HCEC 1CT (cell line): ENCODE measurements at places on chromosomes 4 and X.

DNA sequence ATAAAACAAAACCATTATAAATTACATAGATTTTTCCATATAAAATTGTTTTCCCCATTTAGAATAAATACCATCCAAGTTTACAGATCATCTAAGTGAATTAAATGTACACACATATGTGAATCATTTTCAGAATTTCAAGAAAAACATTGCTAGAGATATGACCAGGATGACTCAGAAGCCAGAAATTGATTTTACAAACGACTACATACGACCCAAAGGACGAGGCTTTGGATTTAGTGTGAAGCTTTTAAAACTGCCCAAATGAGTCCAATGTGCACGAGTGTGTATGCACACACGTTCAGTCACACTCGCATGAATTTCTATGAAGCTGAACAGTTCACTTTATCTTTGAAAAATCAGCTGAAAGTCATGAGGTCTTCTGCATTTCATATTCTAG is 37.9 kb downstream of the MFAP3L start:
- DNase-seq, result peak; percentile 0

- DNase-seq, result no peak
Measured at GRCh38 chr4:165136529-165136928, 23.9 kb upstream of the TMEM192 start.

- no peak for DNase-seq
Measured at GRCh38 chr4:152117054-152117453, 356.2 kb upstream of the GATB start.

DNA sequence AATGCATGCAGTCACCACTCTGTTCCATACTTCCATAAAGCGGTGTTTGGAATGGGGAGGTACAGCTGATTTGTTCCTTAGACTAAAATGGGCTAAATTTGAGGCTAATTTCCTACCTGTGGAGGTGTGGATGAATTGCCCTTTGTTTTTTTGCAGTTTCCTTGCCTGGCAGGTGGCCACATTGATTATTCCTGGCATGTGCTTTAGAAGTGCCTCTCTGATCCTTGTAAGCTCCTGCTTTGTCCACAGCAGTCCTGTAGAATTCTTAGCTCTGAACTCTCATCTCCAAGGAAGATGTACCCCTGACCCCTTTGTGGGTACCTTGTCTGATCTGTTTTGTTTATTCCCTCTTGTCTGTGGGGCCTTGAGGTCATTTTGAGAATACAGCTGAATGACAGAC is 136.8 kb downstream of the ADGRL3 start:
- DNase-seq, result no peak

GRCh38 chr4:96993560-96993959 is 1149.7 kb downstream of the STPG2 start:
- DNase-seq, result no peak

DNA sequence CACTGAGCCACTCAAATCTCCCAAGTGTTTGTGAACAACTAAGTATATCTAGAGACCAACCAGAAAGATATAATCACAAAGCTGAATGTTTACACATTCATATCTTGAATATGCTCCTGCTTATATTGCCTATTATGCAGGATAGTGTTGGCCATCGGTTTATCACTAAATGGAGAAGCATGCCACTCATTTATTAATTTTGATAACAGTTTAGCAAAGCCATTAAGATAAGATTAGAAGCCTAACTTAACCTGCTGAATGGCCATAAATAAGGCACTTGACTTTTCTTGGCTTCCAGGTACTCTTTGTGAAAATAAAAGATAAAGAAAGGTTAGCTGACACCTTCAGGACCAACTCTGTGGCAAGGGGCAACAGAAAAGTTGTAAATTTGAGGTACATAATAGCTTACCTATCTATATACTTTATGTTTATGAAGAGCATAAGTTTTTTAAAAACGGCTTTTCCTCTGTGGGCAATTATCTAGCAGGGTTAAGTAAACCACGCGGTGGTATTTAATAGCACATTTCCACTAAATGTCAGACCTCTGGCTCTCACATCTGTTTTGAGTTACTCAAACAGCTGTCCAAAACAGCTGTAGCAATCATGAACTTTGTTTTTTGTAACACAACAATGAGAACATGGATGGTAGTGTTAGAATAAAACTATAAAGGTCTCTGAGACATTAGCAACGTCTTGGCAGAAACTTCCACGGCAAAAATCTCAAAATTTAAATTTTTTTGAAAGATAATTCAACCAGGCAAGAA is 58.8 kb upstream of the FTHL17 start:
- DNase-seq, result no peak

- peak; percentile 11 for DNase-seq
Measured at GRCh38 chrX:104112326-104112951, at the start of gene ZCCHC18. Gene ZCCHC18 (plus strand): TSS chrX:104112523. CDS start chrX:104114112, 1,589 bp downstream.

DNA sequence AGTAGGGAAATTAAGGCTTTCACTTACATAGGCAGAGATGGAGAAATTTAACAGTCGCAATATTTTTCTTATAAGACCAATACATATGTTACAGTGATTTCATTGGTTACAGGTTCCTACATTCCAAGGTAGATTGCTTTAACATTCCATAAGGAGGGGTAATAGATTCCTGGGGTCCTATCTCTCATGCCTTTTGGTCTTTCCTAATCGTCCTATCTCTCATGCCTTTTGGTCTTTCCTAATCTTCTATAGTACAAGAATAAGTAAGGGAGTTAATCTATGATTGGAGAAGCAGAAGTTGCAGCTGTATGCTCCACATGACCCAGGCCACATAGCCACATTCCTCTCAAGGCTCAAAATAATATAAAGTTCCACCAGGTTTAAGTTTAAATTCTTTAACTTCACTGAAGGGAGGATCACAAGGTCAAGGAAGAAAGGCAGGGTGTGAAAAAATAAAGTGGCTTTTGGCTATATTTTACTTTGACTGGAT is 285.0 kb upstream of the BOD1L1 start:
- DNase-seq, result no peak

DNA sequence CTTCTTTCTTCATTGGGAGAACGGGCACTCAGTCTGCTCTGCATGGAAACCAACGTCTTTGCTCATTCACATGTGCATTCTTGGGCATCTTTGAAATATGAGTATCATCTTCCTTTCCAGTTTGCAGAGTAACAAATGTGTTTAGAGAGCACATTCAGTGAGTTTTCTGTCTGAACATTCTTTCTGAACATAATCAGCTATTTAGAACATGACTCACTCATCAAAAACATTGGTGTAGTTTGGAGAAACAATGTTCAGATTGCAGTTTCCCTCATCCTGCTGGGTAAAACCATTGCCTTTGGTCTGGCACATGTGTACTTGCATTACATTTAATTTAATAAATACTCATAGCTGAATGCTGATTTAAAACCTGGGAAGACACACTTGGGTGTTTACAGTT is 81.5 kb upstream of the F9 start:
- peak; percentile 1 for DNase-seq
